Aorta (tissue), 5 donors: ENCODE measurements at places on chromosomes 3 and 15.
A peak's percentile ranks its signal among the peaks of the same experiment; 100 is the strongest.

GRCh38 chr3:140523600-140523999 is 154.3 kb upstream of the TRIM42 start:
- no peak for DNase-seq

- no peak for DNase-seq
Measured at GRCh38 chr3:2516762-2517441, 418.2 kb downstream of the CNTN4 start.

GRCh38 chr15:90343302-90343790 is 8.7 kb upstream of the ZNF774 start:
- peak; percentile 83 for DNase-seq

GRCh38 chr3:30440880-30441279 is 165.5 kb upstream of the TGFBR2 start:
- no peak for DNase-seq

DNA sequence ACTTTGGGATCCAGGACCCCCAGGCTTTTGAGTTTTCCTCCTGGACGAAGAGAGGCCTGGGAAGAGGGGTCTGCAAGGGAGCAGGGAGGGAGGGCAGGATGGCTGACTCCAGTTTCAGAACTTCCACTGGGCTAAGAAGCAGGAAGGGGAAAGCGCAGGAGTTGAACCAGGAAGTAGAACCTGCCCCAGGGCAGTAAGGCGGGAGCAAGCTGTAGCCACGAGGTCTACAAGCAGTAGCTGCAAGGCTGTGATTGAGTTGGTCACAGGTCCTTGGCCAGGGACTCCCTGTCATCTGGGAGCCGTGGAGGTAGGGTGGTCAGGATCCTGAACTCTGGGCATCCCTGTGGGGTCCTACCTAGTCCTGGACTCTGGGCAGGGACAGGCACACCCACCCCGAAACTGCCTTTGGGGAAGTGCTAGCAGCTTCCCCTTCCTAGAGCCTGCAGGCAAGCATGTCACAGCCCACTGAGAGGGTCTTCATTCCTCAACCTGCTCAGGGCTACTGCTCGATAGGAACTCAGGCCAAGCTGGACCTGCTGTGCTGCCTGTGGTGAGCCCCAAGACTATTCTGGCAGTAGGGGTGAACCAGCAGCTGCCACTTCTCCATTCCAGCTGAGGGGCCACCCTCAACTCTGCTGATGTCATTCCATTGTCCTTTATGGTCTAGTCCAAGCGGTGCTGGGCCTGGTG is 5.8 kb upstream of the GNAI2 start:
- DNase-seq, result no peak

GRCh38 chr3:65493371-65493882 is 545.3 kb downstream of the MAGI1 start:
- DNase-seq, result no peak

- DNase-seq, result no peak
Measured at GRCh38 chr3:70933105-70933810, 620.8 kb upstream of the MDFIC2 start.

DNA sequence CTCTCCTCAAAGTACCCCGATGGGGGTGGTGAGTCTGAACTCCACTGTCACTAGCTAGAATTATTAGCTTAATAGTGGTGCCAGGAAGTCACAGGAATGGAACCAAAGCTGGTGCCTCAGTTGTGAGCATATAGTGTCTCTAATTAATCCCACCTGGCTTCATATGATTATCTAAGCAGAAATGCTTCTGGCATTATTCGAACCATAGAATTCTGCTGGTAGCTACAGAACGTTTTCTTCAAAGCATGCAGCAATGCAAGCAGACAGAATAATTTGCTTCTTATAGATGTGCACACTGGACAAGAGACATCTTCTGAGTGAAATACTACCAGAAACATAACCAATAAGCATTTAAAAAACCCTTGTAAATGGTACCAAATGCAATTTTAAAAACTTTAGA is 160.9 kb downstream of the IMPG2 start:
- no peak for DNase-seq

DNA sequence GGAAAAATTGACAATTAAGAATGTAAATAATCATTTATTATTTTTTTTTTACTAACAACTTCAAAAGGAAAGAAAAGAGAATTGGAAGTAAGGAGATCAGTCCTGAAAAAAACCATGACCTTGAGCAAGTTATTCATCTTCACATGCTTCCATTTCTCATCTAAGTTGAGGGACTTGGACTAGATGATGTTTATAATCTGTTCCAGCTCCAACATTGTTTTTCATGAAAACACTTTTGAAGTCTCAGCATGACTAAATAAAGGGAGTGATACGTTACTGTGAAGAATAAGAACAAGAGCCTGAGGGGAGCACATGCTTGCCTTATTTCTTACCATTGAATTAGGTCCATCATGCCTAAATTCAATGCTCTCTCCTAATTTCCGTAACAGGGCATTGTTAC is 95.7 kb downstream of the STRIT1 start:
- DNase-seq, result no peak
